ENCODE measurements at places on chromosomes 16 and 17.

- DNase-seq, result no peak
These were observed 230.7 kb upstream of the CCL2 start for GRCh38 chr17:34024386-34024785.

GRCh38 chr16:87864331-87864989, 4.8 kb downstream of the SLC7A5 start:
- DNase-seq, result no peak

DNA sequence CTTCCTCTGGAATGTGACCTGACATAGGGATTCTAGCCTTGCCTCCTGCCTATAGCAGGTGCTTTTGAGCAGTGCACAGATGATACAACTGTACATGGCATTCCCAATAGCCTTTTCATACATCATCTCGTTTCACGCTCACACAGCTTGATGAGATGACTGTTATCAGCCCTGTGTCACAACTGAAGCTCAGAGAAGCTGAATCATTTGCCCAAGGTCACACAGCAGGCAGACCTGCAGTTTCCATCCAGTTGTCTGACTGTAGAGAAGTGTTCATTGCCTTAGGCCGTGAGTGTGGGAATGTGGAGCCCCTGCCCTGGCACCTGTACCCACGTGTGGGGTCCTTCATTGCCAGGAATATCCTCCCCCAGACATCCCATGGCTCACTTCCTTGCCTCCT, 20.1 kb downstream of the WFDC1 start:
- DNase-seq, result no peak

DNA sequence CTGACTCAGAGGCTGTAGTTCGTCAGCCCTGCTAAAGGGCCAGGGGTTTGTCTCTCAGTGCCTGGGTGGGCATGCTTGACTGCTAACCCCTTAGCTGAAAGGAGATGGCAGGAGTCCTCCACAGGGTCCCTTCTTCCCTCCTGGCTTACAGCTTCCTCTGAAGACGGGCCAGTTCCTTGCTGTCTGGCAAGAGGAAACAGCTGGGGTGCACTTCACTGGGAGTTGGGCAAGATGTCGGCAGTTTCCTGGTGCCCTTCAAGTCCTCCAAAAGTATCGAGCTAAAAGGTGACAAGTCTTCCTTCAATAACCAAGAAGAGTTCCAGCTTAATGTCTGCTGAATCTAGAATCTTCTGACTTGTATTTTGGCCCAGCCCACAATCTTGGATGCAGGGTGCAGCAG, 23.4 kb downstream of the NUP85 start:
- DNase-seq, result no peak

- DNase-seq, result no peak
These were observed 58.3 kb downstream of the ABCC1 start for GRCh38 chr16:16007743-16008111.

DNA sequence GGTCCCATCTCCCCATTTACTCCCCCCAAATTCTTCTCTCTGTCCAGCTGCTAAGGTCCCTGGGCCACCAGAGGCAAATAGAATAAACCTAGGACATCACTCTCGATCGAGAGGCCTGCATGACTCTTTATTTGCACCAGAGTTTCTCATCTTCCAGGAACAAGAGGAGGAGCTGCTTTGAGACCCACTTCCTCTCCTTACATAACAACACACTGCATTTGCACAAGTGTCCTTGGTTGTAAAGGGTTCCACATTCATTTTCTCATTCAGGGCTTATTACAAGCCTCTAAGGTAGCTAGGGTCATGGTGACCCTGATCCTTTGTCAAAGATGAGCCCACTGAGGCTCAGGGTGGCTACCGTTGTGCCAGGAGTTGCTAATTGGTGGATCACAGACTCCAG, 38.1 kb upstream of the RHOT1 start:
- no peak for DNase-seq

DNA sequence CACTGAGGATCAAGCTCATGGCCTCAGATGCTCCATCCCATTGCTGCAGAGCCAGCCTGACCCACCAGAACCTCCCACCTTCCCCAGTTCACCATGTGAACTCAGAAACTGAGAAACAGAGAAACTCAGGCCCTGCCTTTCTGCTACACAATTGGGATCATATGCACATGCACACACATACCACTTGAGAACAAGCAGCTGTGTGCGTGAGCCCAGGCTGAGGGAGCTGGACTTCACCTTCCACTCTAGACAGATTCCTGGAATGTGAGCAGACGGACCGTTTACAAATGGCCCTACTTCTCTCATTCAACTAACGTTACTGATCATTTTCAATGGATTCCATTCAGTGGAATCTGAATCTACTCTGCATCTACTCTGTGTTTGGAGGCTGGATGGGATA, 1.7 kb upstream of the SPEM2 start:
- DNase-seq, result no peak

DNA sequence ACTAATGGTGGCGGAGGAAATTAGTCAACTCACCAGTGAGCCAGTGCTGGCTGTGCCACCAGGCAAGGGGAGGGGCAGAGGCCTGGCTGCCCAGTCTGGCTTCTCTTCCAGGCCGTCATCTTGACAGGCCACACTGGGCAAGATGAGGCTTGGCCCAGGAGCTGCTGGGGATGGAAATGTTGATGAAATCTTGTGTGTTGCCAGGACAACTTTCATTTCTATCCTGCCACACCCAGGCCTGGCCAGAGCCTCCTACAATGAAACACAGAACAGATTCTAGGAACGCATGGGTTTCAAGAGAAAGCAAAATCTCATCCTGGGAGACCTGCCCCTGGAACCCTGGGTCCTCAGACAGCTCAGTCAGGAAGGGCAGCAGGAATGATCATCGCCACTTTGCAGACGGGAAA, 9.3 kb downstream of the HEXIM2 start:
- no peak for DNase-seq

GRCh38 chr16:8959921-8960787, 3.6 kb downstream of the USP7 start:
- DNase-seq, result no peak

GRCh38 chr16:75983741-75984381, 257.6 kb upstream of the CPHXL start:
- DNase-seq, result no peak

DNA sequence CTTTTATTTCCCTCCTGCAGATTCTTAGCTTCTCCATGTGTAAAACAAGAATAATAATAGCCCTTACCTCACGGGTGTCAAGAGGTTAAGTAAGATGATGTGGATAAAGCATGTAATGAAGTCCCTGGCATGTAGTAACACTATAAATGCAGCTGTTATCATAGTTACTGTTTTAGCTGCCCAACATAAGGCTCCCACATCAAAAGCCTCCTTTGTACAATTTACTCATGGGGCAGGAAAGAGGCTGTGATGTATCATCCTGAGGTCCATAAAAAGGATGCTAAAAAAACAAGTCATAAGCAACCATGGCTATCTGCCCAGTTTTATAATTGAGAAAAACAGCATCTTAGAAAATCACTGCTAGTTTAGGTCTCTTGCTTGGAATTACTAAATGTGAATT, 339.7 kb downstream of the CA10 start:
- no peak for DNase-seq

GRCh38 chr16:87696726-87697125, 69.1 kb downstream of the KLHDC4 start:
- no peak for DNase-seq

DNA sequence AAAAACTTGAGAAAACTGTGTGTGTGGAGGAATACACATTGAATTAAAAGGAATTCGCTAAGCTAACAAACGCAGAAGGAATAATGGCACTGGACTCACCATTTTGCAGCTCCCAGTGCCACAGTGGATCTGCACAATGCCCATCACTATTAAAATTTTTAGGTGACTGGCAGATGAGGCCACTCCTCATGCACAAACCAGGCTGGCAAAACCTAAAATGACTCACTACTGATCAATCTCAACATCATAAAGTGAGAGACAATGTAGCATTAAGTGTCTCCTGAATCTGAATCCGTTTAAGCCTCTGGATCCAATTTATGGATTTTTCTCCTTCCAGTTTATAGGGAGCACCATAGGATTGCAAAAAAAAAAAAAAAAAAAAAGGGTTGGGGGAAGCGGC, 20.6 kb downstream of the MYH10 start:
- no peak for DNase-seq

All from progenitor cell of endocrine pancreas (in vitro differentiated cells).